ENCODE measurements at places on chromosomes 2 and 18.

- no peak for DNase-seq
Observed at GRCh38 chr2:26251893-26252292, 7.2 kb downstream of the HADHB start.

DNA sequence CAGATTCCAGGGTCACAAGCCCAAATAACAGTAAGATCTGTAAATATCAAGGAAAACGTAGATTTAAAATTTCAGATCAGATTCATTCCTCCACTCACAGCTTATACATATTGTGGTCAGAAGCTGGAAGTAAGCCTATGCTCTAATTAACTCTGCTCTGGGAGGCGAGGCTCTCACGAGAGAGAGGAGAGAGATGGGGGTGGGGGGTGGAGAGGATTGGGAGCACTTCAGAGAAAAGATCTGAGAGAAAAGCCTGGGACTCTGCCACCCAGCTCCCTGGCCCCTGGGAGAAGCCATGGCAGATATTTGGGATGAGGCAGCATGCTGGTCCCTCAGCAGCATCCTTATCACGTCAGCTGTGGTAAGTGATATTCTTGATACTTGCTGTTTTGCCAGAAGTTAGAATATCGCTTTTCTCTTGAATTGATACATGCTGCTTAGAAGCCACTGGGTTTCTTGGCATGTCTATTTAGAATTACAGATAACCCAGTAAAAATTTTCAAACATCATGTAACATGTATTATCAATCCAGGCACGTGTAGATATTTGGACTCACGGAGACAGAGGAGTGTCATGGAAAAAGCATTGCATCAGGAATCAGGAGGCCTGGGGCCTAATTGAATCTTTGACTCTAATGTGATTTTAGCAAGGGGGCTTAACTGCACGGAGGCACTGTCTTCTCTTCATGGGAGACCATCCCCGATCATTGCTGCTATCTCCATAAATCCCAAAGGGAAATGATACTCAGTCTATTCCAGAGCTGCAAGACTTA is 265.4 kb downstream of the HRH4 start:
- DNase-seq = no peak

DNA sequence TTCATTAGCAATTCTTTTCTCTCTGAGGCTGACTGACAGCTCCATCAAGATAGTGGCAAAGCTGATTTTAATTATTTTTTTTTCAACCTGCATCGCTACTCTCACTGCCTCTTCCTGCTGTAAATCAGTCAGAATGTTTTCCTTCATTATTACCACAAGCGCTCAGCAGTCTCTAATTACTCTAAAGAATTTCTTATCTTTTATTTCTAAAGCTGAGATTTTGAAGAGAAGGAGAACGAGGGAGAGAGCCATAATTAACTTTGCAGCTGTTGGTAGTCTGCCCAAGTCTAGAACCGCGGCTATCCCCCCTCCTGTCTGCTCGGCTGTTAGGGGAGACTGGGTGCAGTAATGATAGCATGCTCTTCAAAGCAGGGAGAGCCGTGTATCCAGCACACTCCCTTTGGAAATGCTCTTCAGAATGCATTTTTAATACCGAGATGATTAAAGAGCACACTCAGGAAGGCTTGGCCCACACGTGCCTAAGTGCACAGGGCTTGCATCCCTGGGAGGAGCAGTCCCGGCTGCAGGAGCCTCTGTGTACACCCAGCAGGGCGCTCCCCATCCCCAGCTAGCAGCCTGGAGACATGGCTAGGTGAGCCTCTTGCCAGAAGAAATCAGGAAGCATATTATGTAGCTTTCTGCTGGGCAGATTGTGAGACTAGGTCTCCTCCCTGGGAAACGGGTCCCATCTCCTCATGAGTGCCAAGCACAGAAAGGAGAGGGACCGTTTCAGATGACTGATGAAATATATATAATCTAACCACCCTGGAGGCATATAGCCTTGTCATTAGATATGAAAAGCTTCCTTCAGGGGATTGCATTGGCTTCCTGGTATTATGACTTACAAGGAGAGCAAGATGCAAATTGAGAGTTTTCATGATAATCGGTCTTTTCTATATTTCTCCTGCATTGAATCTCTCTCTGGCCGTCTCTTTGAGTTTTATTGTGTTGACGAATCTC is 555.2 kb downstream of the CMPK2 start:
- no peak for DNase-seq

DNA sequence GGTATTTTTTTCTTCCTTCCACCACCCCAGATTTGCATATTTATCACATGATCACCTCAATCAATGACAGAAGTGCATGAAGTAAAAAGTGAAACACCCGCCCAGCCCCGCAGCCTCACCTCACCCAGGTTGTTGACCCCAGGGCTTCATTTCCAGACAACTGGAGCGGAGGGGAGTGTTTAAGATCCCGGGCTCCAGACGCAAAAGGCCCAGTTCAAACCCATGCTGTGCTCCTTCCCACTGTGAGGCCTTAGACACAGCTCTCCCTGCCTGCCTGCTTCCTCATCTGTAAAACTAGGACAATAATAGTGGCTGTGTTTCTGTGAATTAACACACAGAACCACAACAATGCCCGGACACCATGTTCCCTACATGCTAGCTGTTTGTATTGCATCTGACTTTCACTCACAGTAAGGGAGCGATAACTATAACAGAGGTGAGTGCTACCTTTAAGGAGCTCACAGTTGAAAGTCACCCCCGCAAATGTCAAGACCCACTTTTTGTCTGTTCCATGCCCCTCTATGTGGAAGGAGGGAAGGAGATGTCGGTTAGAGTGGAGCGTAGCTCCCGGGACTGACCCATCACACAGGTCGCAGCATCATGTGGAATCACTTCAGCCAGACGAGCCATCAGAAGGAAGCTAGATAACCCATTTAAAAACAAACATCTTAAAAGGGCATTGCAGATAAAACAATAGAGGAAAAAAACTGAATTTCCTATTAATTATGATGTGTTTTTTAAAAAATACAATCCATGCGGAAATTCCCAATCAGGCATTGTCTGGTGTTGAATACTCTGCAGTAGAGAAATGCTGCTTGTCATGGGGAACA is 77.5 kb upstream of the DAPL1 start:
- DNase-seq = no peak

DNA sequence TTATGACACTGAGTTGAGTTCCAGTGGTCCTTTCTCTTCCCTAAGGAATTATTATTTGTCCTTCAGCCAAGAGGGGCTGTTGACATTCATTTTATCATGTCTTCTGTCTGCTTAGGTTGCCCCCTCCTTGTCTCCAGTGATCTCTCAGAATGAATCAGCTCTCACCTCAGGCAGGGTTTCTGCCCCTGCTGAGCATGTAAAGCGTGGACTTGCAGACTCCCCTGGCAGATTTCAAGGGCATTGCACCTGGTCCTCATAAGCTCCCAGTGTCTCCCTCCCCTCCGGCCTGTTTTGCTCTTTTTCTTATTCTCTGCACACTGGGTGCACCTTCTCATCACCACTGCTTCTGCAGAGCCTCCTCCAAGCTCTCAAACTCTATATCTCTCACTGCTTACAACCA is 188.4 kb downstream of the KCNS3 start:
- no peak for DNase-seq

- DNase-seq = no peak
Observed at GRCh38 chr2:68043695-68044094, 19.1 kb downstream of the C1D start.

DNA sequence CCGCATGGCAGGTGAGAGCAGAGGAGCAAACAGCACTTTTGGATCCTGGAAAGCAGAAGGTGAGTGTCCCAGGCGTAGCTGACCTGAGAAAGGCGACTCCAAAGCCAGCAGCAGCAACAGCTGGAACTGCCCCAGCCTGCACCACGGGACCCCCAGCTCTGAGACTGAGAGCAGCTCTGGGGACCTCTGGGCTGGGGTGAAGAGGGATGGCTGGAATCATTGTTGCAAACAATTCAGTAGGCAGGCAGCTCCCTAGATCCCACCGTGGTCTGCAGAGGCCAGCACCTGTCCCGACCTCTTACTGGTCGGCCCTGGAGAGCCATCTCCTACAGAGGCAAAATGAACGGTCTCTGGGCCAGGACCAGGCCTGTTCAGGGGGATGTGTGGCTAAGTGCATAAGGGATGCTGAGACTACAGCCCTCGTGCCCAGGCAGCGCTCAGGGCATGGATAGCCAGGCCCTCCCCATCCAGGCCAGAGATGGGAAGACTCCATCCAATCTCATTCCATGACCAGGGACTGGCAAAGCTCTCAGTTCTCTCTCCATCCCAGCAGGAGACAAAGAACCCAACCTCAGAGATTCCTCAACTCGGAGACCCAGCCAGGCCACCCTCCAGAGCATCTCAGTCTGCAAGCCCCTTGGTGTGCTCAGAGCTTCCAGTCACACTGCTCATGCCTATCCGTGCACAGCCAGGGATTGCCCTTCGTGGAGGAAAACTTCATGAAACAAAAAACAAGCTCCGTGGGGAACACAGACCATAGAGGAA is 38.2 kb upstream of the ALPP start:
- no peak for DNase-seq

DNA sequence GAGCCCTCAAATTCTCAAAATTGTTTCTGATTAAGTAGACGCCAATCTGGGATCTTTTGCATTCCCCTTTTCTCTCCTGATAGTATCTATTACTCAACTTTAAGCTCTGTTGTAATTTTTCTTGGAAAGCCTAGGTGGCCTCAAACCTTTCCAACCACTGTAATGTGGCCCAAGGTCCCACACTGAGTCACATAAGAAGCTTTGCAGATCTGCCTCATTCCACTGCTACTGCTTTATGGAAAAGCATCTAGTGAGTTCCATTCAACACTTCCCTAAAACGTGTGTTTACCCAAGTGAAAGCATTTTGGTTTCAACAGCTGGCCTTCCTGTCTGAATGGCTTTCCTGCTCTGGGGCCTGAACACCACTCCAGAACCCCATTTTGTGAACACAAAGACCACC is 493.6 kb upstream of the SPHKAP start:
- DNase-seq = no peak

All from stimulated activated CD4-positive, alpha-beta T cell treated with anti-CD3 and anti-CD28 coated beads, Interleukin-15, amount 100 ng/mL, for 48 hours (primary cell).